CD4-positive, alpha-beta T cell treated with Interleukin-6 at 100 ng/mL for 8 hours (primary cell): ENCODE measurements at places on chromosomes 16 and 17.
A peak's percentile ranks its signal among the peaks of the same experiment; 100 is the strongest.

- DNase-seq = no peak
Measured at GRCh38 chr16:5166486-5166885, 68.9 kb upstream of the EEF2KMT start.

GRCh38 chr17:42814633-42815399 is 9.3 kb downstream of the BECN1 start:
- DNase-seq = no peak

- no peak for DNase-seq
Measured at GRCh38 chr17:79960788-79961522, 74.7 kb downstream of the TBC1D16 start.

DNA sequence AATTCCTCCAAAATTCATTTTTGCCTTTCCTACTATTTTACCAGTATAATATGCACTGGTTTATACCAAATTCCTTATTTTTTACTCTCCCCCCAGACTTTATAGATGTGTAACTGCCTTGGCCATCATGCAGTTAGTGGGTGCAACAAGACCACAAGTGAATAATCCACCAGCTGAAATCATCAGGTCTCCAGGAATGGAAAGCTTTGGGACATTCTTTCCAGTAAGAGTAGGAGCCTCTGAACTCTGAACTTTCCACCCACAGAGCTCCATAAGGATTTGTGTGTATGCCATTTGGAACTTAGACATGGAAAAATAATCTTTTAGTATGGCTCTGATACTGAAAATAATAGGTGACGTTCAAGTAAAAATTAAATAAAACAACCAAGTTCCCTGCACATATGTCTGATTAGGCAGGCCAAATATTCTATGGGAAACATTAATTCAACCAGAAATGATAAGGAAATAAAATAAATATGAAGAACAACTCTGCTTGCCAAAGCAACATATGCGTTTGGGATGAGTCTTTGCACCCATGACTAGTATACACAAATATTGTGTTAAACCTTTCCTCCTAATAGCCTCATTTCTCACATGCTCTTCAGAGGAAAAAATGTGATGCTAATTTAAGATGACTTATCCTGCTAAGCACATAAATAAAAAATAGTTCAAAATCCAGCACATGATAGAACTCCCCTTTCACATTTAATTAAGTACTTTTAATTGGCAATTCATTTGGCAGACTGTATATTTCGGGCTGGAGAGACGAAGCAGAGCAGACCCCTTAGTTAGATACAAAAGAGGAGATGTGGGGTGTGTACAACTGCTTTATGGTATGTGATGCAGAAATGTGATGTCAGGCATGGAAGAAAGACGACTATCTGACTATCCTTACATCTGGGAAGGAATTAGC is 11.6 kb upstream of the LYRM9 start:
- DNase-seq = no peak

- no peak for DNase-seq
Measured at GRCh38 chr17:40130352-40131042, 8.7 kb downstream of the MSL1 start.

- DNase-seq = peak; percentile 33
Measured at GRCh38 chr17:62064029-62064790, 868 bp downstream of the MED13 start.

DNA sequence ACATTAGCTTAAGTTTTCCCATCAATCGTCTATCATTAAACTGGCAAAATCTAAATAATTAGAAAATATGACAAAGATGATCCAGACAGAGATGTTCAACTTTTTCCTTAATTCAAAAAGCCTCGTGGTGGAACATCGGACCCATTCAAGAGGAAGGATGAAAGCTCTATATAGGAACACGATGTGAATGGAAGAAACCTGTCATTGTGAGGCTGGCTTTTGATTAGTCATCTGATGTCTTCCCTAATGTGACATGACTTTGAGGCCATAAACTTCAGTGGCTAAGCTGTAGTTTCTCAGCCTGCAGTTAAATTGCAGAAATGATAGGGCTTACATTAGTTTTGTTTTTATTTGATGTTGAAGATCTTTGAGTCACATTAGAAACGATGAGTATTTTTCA is 1.0 kb downstream of the AMZ2 start:
- DNase-seq = no peak

GRCh38 chr16:89173174-89173921 is 1.8 kb downstream of the CDH15 start:
- no peak for DNase-seq

DNA sequence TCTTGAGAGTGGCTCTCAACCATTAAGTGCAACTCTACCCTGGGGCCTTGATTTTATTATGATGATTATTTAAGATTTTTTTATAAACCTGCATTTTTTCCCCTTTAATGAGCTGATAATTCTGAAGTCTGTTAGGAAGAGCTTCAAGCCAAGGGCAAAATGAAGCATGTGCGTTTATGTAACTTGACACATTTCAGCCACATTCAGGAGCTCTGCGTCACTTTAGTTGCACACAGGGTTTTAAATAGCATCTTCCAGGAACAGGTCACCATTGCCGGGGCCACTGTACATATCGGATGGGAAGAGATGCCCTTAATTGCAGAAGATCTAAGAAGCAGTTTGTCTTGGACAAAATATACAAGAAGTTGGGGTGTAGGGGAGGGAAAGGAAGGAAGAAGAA is 89.6 kb downstream of the BMERB1 start:
- DNase-seq = no peak

DNA sequence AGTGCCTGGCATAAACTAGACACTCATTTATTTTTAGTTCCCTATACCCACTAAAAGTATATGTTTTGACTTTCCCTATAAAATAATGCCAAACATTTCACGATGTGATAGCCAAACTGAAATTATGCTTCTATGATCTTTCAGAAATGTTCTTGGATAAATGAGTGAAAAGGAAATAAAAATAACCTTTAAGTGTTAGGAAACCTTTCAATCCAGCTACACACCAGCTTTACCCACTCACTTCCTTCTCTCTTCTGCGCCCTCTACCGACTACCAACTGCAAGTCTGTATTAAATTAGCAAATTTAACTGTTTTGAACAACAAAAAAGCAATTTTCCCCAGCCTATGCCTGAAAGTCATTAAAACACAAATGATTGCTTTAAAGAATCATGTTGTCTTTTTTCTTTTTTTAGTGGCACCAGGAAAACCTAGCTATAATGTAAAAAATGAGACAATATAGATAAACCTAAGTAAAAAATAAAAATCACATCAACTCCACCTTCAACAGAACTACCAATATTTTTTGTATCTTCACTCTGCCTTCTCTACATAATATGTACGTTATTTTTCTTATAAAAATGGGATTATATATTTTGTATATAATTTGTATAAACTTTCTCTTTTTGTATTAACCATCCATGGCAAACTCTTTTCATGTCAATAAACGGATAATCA is 13.2 kb upstream of the TMEM100 start:
- DNase-seq = peak; percentile 20

GRCh38 chr17:40025991-40026815 is 11.0 kb downstream of the CSF3 start:
- peak; percentile 60 for DNase-seq

DNA sequence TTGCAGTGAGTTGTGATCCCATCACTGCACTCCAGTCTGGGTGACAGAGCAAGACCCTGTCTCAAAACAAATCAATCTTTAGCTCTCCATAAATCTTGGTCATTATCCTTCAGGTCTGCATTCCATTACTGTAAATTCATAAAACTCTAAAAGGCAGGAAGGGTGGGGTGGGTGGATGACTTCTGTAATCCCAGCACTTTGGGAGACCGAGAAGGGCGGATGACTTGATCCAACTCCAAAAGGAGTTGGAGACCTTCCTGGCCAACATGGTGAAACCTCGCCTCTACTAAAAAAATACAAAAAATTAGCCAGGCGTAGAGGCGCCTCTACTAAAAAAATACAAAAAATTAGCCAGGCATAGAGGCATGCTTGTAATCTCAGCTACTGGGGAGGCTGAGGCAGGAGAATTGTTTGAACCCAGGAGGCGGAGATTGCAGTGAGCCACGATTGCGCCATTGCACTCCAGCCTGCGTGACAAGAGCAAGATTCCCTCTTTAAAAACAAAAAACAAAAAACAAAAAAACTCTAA is 2.2 kb upstream of the UBE2Z start:
- DNase-seq = no peak

GRCh38 chr17:6927290-6928126 is 68.3 kb upstream of the ALOX12 start:
- DNase-seq = no peak

GRCh38 chr16:54928016-54928356 is 2.7 kb upstream of the IRX5 start:
- DNase-seq = no peak

DNA sequence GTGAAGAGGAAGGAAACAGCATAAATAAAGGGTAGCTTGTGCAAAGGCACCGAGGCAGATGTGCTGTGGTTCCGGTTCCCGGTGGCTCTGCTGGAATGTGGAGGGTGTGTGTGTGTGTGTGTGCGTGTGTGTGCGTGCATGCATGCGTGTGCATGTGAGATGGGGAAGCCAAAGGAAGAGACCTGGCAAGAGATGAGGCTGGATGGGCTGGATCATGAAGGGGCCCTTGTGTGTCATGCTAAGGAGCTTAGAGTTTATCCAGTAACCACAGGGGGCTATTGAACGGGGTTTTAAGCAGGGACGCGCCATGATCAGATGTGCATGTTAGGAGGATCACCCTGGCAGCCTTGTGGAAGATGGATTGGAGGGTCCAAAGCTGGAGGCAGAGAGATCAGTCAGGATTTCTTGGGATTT is 8.3 kb downstream of the WSCD1 start:
- no peak for DNase-seq

DNA sequence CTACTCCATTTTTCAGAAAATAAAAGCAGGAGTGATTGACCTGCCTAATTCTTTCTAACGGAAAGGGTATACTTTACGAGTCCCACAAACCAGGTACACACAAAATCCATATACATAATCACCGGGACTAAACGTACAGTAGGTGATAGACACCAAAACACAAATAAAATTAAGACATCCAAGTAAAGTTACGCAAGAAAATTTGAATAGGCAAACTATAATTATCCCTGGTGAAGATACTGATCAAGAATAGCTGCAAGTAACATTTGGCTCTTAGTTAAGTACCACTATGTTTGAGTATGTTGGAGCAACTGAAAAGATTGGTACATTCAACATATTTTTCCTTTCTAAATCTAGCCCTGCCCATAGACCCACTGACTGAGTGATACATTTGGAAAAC is 1.7 kb downstream of the HELZ start:
- DNase-seq = no peak

- peak; percentile 72 for DNase-seq
Measured at GRCh38 chr17:68346448-68346847, 55.2 kb downstream of the ARSG start.

GRCh38 chr16:81521141-81521626 is 76.6 kb downstream of the CMIP start:
- peak; percentile 84 for DNase-seq

DNA sequence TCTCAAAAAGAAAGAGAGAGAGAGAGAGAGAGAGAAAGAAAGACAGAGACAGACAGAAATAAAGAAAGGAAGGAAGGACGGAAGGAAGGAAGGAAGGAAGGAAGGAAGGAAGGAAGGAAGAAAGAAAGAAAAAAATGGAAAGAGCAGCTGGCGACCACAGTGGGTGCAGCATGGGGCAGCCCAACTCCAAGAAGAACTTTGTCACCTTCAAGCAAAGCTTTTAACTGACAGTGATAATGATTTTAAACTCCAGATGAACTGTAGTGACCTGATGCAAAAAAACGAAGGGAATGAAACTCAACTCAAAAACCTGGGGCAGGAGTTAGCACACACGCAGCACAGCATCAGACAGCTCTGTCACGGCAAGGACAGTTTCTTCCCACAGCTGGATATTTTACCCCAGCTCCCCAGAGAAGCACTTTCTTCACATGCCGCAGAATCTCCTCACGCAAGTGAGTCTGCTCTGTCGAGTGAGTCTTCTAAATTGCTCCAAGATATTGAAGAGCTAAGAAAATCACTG is 5.0 kb upstream of the ARHGAP17 start:
- DNase-seq = no peak

- peak; percentile 58 for DNase-seq
Measured at GRCh38 chr17:55356434-55357328, 65.0 kb downstream of the MMD start.

- no peak for DNase-seq
Measured at GRCh38 chr17:9175700-9176467, 154.6 kb downstream of the NTN1 start.

- no peak for DNase-seq
Measured at GRCh38 chr16:3858801-3859200, 21.7 kb downstream of the CREBBP start.

DNA sequence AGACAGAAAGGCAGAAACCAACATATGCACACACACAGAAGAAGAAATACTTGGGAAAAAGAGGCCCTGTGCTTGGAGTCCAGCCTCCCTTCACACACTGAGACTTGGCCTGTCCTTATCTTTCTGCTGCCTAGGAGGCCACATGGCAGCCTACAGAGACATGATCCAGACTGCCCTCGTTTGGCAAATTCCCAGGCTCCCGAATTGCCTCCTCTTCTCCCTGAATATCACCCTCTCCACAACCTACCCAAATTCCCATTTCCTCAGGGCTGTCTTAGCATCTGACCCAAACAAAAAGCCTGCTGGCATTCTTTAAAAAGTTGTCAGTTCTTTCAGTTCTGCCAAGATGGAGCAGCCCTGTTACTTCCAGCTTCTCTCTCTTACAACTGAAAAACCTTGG is 59.8 kb downstream of the DNAH17 start:
- no peak for DNase-seq

GRCh38 chr16:74736531-74737157 is 36.0 kb upstream of the MLKL start:
- DNase-seq = no peak

- no peak for DNase-seq
Measured at GRCh38 chr17:75758131-75758905, 6.7 kb downstream of the GALK1 start.

DNA sequence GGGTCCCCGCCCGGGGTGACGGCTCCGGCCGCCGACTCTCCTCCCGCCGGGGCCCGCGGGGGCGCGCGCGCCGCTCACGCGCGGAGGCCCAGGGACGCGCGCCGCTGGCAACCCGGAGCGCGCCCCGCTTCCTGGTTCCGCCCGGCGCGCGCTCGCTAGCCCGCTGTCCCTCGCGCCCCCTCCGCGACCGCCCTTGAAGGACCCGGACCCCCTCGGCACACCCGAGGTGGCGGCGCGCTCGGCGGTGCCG is at the start of gene STAT5B:
STAT5B (minus strand) TSS at position 33 of the 250 bp plus-strand sequence. CDS start 44,264 bp downstream, outside the sequence.
- peak; percentile 61 for DNase-seq

DNA sequence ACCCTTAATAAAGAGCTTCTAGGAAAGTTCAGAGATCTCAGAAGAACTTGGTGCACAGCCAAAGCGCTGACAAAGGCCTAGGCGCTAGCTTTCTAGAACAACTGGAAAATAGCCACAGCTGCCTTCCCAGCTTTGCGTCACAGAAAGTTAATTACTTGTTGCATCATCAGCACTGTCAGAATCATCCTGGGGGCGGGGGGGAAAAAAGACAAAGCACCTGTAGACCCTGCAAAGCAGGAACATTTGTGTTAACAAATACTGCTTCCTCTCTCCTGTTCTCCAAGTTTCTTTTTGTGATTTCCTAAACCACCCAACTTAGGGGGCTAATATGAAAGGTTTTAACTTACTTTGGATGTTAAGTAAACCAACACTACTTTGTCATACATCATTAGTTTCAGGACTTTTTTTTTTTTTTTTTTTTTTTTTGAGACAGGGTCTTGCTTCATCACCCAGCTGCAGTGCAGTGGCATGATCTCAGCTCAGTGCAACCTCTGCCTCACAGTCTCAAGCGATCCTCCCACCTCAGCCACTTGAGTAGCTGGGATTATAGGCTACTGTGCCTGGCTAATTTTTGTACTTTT is 4.8 kb upstream of the AARSD1 start:
- DNase-seq = no peak
